Liver (tissue), 10 donors: ENCODE measurements at places on chromosomes 5 and 9.
A peak's percentile ranks its signal among the peaks of the same experiment; 100 is the strongest.

DNA sequence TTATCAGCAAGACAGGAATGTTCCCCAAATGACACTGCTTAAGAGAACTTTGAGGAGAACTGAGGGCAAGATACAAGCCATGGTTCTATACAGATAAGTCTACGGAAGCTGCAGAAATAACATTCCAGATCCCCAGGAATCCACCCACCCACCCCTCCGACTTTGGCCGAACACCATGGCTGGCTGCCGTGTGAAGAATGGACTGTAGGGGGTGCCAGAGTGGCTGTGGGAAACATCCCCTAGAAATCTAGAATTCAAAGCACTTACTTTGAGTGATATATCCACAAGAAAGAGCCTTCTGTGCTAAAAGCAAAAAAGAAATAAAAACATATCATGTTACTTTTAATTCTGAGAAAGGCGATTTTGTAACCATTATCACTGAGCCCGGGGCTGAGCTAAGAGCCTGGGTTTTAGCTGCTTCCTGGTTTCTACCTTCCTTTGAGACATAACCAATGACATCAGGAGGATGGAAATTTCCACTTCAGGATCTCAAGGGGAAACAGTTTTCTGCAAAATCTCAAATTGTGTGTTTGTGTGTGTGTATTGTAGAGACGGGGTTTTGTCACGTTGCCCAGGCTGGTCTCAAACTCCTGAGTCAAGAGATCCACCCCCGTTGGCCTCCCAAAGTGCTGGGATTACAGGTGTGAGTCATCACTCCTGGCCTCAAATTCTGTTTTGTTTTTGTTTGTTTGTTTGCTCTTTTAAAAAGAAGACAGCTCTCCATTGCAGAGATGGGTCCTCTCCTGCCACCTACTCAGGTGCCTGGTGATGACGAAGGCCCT lies 36.4 kb downstream of the GGTA1 start:
- peak; percentile 51 for DNase-seq

DNA sequence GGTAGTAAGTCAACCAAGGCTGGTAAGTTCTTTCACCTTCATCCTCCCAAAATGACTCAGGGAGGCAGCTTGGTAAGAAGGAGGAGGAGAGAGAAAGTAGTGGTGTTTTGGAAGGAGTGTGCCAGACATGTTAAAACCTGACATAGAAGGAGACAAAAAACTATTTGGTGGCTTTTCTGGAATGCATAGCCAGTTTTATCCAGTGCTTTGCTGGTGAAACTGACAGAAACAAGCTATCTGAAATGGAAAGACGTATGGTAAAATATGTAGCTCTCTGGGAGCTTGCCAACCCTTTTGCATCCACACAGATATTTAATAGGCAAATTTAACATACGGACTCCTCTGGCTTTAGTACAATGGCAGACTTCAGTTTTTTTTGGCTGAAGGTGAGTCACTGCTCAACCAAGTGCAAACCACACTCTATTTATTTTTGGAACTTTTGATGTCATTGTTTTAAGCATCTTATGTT lies 45.4 kb downstream of the RAB14 start:
- no peak for DNase-seq

DNA sequence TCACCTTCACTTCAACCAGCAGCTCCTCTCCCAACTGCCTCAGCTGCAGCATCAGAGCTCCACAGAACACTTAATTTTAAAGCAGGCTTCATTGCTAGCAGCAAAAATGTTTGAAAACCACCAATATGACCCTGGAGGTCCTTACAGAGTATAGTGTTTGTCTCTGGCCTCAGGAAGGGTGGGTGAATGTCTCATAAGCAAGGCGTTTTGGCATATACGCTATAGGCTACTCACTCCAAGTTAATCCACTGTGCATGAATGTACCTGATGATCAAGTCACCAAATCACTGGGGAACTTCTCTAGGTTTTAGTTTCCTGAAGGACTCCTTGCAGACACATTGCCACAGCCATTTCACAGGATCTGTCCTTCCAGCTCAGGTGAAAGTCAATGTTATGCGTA lies 125.3 kb downstream of the GABBR2 start:
- no peak for DNase-seq

DNA sequence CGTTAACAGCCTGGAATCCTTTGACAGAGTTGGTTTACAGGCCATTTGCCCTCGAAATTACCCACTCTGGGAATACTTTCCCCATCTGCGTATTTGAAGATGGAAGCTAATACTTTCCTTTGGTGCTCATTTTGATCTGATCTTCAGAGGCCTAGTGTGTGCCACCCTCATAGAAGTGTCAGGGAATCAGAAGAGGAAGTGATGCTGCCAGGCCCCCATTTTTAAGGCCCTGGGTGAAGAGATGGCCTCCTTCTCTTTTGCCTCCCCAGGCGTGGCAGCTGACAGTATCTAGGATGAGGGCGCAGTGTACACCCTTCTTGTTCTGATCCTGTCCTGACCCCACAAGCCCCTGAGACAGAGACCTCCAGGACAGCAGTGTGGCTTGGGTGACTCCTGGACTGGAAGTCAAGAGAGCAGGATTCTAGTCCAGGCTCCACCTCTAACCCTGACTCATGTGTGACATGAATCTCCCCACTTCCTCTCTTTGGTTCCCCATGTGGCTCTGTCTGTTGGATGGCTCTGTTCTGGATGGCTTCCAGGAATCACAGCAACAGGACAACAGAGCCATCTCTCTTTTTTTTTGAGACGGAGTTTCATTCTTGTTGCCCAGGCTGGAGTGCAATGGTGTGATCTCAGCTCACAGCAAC lies 27.8 kb downstream of the CSF1R start:
- no peak for DNase-seq

DNA sequence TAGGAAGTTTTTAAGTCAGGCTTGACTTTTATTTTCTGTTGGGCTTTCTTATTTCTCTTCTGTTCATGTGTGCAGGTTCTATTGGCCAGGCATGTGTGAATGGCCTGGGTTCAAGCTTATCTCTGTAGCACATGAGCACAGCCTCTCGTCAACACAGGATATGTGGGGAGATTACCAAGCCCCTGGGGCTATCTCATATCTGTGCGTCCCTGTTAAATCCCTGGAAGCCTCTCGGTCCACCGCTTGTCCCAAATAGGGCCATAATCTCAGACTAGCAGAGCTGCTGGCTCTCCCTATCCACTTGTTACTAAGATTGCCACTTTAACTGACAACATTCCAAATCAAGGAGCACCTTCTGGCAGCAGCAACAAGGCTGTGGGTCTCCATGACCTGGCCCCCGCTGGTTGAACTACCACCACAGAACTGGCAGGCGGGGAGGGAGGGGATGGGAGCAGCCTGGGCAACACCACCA lies 28.4 kb upstream of the EBF1 start:
- DNase-seq, result no peak

- DNase-seq, result peak; percentile 26
These were observed 75.7 kb downstream of the AMBP start for GRCh38 chr9:114002271-114002985.

DNA sequence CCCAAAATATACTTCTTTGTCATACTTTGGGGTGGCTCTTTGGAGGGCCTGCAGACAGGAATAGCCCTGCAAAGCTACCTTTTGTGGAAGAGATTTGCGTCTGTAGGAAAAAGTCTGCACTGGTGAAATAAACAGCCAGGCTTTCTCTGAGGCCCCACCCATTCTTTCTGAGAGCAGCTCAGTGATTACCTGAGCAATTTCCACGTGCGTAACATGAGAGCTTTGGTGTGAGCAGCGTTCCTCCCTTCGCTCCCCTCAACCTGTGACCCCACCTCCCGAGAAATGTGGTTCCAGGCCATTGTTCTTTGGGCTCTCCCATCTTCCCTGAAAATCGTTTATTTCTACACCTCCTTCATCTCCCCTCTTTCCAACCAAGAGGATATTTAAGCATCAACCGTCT lies 23.8 kb upstream of the FBP1 start:
- no peak for DNase-seq
